ENCODE measurements at places on chromosomes 2 and 18. TPM values are rescaled to one million over a fixed set of nuclear protein-coding genes. Genes with fewer than 3 reads are reported as not detected.

The DAW1 gene
- total RNA-seq: not detected

The AMER3 gene
- total RNA-seq: not detected

The TFPI gene
- 7.1 TPM for total RNA-seq

The SPOPL gene
- 1,178 TPM for total RNA-seq

All from transverse colon (tissue), 4 donors.